Germinal center (tissue), 1 donor: ENCODE measurements at places on chromosomes 2 and 18.

DNA sequence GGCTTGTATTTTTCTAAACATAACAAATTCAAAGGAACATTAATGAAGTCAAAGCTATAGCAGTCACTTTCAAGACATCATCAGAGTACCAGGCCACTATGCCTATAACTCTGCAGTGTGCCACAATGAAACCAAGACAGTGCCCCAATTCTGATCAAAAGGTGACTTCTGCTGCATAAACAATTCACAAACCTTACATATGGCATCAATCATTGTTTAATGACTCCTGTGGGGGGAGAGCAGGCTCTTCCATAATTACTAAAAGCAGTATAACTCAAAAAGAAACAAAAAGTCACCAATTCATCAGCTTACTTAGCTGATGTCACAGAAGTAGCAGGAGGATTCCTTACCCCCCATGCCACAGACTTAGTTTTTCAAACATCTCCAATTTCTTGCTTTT is 15.5 kb downstream of the LPIN2 start:
- DNase-seq: no peak

- no peak for DNase-seq
Measured at GRCh38 chr2:226446406-226447001, 353.1 kb downstream of the IRS1 start.

DNA sequence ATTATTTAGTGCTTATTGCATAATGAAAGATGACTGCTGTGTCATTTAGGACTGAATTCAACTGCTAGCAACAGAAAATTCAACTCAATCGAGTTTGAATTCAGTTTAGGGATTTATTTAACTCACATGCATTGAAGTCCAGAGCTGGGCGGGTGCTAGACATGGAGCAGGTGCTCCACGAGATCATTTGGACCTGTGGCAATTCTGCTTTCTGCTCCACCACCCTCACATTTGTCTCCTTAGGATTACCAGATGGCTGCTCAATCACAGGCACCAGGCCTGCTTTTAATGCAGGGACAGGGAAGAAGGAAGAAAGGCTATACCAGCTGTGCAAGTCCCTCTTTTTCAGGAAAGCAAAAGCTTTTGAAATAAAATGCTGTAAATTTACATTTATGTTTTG is 572.9 kb upstream of the SLC8A1 start:
- no peak for DNase-seq

DNA sequence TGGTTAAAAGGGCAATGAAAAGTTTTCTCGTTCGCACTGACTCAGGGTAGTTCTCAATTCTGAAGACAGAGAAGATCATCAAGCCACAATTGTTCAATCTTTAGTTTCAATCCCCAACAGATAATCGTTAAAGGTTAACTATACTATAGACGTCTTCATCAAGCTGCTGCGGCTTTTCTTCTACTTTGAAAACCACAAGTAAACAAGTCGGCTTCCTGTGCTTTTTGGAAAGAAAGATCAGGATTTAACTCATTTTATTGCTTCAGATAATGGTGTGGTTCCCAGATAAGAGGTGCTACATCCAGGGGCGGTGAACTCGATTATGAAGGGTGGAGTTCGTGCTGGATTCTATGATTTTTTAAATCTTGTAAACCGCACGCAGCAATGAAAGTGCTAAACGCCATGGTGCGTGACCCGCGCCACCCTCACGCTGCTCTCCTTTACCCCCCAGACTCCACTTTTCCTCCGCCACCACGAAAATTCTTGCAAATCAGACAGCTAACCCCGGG is 545 bp upstream of the CDCA7 start:
- peak; percentile 76 for DNase-seq

GRCh38 chr2:75605770-75606529 is 40.6 kb upstream of the MRPL19 start:
- no peak for DNase-seq

DNA sequence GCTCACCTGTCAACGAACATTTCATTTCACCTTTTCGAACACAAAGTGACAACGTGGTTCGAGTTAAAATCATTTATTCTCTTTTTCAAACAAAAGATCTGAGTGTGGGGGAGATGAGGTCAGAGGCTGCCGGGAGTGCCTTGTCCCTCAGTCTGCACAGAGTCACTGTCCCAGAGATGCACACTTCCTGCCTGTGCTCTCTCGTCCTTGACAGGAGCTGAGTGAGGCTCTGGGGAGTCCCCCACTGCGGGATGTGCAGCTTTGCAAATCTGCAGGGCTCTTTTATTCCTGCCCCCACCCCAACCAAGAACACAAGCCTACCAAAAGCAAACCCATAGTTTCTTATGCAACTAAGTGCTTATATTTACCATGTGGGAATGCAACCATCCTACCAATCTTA is 497.8 kb downstream of the EIPR1 start:
- DNase-seq: peak; percentile 9

DNA sequence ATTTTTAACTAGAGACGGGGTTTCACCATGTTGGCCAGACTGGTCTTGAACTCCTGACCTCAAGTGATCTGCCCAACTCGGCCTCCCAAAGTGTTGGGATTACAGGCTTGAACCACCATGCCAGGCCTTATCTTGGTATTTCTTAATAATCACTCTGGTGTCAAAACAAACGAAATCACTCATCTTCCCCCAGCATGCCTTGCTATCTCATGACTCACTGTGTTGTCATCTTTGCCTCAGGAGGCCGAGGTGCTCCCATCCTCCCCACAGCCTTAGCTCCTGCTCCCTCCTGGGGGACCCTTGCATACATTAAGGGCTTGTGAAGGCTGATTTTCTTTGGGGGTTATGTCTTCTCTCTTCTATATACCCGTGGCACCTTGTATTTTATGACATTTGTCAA is 250.1 kb upstream of the DPP10 start:
- no peak for DNase-seq

GRCh38 chr18:37298816-37299215 is 266.8 kb downstream of the CELF4 start:
- DNase-seq: no peak
